Astrocyte (in vitro differentiated cells and primary cell): ENCODE measurements at places on chromosomes 6 and 20. TPM values are rescaled to one million over a fixed set of nuclear protein-coding genes. Genes with fewer than 3 reads are reported as not detected.

- no peak overlapping the region for H3K27ac ChIP-seq
- H3K4me3 ChIP-seq, result no peak overlapping the region
- DNase-seq, result no peak
- peaks cover 11% of the 10 kb centered on the region for H3K36me3 ChIP-seq
Observed at GRCh38 chr6:548517-548916, 108.4 kb downstream of the HUS1B start.

The CYP24A1 gene
- total RNA-seq, result 0.60 and 0.73 TPM in 2 replicates

DNA sequence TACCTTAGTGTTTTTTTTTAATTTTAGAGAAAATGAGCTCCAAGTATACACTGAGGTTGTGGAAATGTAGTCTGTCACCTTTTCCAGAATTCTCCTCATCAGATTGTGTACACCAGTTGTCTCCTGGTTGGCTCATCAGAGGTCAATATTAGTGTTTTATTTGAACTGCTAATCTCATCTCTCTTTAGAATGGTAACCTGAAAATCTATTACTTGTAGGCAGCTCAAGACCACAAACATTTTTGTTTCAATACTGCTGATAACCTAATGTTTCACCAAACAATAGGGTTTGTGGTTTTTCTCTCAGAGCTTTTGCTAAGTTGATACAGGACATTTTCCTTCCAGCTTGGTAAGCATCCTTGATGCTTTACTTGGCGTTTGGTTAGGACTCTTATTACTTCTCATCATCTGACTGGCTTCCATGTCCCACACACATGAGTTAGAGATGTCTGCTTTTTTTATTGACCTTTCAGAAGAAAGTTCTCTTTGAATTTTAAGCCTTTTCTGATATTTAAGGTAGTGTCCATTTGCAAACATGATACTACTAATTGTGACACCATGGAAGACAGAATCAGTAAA, 15.1 kb downstream of the ADGRG6 start:
- no peak overlapping the region for H3K27ac ChIP-seq
- H3K4me3 ChIP-seq, result no peak overlapping the region
- H3K27me3 ChIP-seq, result no peaks in the 10 kb centered on the region
- peak; percentile 15 for DNase-seq

DNA sequence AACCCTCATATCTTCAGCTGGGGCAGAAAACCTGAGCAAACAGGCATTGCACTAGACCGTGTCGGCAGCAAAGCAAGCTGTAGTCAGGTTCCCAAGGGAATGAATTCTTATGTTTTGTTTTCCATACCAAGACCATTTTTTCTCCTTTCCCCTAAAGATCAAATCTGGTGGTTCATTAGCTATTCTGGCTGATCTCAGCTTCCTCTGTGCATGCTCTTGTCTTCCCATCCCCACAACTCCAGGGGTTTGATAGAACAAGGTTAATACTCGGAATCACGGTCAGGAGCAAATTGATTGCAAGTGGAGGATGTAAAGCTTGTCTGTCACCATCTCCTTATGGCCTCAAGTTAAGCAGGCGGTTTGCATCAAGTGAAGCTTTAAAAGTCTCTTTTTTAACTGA, 778.8 kb downstream of the KIF16B start:
- no peaks in the 10 kb centered on the region for H3K4me1 ChIP-seq
- no peak overlapping the region for H3K27ac ChIP-seq
- H3K4me3 ChIP-seq, result no peak overlapping the region
- no peak for DNase-seq
- H3K27me3 ChIP-seq, result no peaks in the 10 kb centered on the region
- no peaks in the 10 kb centered on the region for H3K36me3 ChIP-seq

DNA sequence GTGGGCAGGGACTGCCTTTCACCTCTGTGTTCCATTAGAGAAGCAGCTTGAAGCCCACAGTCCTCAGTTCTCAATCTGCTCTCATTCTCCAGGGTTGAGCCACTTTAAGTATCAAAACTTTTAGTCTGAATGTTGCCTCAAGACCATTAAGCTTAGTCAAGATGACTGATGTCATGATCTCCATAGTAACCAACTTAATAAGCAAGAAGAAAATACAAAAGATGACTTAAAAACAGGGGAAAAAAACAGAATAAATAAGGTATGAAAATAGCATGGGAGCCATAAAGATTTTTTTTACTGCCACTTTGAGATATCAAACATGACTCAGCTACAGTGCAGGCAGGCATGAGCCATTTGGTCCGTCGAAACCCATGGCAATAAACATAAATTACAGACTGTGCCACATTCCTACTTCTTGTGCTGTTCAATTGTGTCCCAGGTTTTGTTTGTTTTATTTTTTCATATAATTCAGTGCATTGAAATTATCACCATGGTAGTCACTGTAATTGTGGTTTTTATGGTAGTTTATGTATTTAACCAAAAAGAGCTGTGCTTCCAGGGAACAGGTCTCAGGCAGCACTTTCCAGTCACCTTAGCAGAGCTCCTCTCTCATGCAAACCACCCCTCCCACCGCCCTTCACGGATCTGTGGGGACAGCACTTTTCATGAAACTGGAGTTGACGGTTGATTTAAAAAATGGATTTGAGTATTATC, 156.5 kb upstream of the INSM1 start:
- H3K27ac ChIP-seq, result no peak overlapping the region
- H3K4me3 ChIP-seq, result no peak overlapping the region
- H3K4me1 ChIP-seq, result no peaks in the 10 kb centered on the region
- H3K27me3 ChIP-seq, result no peaks in the 10 kb centered on the region
- no peaks in the 10 kb centered on the region for H3K36me3 ChIP-seq

The PTGIS gene
- 1.9 and 3.1 TPM in 2 replicates for total RNA-seq

The PRPH2 gene
- total RNA-seq, result not detected in 2 replicates

DNA sequence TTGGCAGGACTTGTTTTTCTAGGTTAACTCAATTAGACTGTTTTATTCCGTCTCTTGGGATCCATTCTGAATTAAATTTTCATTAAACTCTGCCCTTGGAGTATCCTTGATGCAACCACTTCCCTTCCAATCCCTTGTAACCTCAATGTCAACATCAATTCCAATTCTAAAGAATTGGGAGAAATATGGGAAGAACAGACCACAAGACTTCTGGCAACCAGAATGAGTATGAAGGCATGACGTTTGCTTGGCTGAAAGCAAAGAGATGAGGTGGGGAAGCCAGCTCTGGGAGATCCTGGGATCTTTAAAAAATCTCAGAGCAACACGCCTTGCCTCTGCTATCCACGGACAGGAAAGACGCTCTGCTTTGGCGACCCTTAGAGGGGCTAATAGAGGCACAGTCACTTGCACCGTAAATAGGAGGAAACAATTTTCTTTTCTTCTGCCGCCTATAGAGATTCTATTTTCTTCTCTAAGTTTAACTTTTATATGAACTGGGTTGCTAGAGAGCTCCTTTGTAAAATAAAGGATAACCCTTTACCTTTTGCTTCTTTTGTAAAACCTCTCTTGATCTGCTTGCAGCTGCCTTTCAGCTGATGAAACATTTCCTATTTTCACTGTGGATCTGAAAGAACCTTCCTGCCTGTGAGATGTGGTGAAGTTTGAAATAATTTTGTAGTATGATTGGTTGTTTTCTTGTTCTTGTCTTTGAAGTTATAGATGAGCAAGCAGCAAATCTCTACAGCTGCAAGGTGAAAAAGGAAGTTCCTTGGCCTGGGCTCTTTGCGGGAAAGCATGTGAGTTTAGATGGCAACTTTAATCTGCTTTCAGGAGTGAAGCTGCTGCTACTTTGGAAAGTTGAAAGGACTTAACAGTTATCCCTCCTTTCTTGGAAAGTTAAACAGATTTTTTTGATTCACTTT, at the start of gene ASIP:
Gene ASIP (plus strand): TSS at position 731 of the 923 bp plus-strand sequence. CDS start 18,952 bp downstream, outside the sequence.
- H3K4me3 ChIP-seq, result no peak within 1 kb of the TSS
- H3K27me3 ChIP-seq, result peaks cover 15% of the 10 kb centered on the region
- no peak within 1 kb of the TSS for H3K27ac ChIP-seq
- no peaks in the 10 kb centered on the region for H3K36me3 ChIP-seq
- peak; percentile 34 for DNase-seq
